ENCODE measurements at places on chromosomes 12 and 14. TPM values are rescaled to one million over a fixed set of nuclear protein-coding genes. Genes with fewer than 3 reads are reported as not detected.

Gene NKX2-1
- total RNA-seq: not detected

Gene SIX4
- 23.5 TPM for total RNA-seq

Gene SLC38A4
- 0.67 TPM for total RNA-seq

Gene NGB
- total RNA-seq: not detected

Gene BBOF1
- 5.2 TPM for total RNA-seq

Gene FITM1
- not detected for total RNA-seq

Gene AICDA
- not detected for total RNA-seq

Gene ABCD4
- total RNA-seq: 23.9 TPM

Gene GPR68
- total RNA-seq: 0.30 TPM

Gene NEUROD4
- total RNA-seq: not detected

Measured in bronchus fibroblast of lung (primary cell).